ENCODE measurements at places on chromosomes 7 and 10.

- DNase-seq: no peak
These were observed 1.3 kb downstream of the NFE2L3 start for GRCh38 chr7:26153241-26153822.

DNA sequence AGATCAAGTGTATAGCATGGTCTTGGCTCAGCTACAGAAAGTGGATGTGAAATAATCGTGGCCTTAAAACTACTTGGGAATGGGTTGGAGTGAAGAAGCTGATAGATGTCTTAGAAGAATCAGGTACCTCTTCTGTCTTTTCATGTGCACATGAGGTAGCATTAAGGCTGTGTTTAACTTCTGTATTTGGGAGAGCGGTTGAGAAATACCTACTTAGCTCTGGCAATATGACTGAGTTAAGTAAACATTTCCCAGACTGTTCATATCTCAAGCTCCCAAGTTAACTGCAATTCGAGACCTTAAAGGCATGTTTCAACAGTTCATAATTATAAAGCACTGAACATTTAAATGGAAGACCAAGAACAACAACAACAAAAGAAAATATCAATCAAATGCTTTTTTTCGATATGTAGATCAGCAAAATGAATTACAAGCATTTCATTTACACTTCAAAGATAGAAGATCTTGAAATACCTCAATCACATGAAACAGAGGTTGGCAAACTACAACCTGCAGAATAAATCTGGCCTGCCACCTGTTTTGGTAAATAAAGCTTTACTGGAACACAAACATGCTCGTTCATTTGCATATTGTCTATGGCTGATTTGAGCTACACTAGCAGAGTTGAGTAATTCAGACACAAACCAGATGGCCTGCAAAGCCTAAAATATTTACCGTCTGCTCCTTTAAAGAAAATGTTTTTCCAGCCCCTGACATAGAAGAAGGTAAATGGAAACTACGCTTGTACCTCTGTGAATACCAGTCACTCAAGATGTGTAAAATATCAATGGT is 337.1 kb upstream of the GLI3 start:
- DNase-seq: peak; percentile 85

DNA sequence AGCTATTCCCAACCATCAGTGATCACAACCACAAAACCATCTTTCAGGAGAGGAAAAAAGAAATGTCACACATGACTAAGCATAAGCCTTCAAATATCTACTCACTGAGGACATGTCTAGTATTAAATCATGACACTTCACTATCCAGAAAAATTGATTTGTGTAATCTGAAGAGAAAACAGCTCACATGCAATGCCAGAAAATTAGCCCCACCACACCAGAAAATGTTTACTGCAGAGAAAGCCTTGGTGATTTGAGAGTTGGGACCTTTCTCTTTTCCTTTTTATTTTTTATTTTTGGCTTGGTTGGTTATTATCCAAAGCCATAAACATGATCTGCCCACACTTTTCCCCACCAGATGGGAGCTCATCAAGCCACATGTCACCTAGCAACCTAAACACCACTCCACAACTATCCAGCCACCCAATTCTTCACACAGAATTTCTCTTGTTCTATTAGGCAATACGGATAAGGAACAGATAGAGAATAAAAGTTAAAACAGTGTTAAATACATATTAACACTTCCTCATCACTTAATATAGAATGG is 3.1 kb downstream of the PARD3 start:
- peak; percentile 46 for DNase-seq

DNA sequence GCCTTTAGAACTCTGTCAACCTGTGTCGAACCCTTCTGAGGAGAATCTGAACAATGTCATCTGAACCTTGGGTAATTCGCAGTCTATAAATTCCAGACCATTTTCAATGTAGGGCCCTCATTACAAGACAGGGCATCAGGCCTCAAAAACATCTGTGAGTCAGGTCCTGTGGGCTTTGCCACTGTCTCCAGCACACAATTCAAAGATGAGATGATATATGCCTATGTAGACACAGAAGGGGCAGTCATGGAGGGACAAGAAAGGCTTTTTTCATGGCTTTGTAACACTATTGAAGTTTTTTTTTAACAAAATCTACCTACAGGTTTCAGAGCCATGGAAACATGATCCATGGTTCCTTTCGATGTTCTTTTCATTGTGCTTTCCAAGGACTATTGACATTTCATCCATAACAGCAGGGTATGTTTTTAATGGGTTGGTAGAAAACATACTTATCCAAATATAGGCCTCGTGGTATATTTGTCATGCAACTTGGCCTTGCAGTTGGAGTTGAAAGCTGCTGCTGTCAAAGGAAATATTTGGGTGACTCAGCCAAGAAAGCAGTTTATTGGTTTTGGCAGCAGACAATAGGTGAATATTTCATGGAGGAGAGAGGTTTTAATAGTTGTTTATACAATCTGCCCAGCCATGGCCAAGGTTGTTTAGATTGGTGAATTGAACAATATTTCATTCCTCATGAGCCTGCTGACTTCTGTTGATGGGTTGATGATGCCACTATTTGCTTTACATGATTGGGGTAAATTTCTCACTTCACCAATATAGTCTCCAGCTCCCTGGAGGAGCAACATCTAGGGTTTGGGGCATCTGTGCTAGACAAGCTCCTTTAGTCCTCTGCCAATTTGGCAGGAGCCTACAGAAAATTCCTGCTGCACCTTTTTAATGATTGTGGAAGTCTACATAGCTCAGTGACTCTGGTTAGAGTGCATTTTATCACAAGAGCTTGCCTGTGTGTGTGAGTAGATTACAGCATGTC is 158.4 kb upstream of the TMEM72 start:
- DNase-seq: peak; percentile 77

DNA sequence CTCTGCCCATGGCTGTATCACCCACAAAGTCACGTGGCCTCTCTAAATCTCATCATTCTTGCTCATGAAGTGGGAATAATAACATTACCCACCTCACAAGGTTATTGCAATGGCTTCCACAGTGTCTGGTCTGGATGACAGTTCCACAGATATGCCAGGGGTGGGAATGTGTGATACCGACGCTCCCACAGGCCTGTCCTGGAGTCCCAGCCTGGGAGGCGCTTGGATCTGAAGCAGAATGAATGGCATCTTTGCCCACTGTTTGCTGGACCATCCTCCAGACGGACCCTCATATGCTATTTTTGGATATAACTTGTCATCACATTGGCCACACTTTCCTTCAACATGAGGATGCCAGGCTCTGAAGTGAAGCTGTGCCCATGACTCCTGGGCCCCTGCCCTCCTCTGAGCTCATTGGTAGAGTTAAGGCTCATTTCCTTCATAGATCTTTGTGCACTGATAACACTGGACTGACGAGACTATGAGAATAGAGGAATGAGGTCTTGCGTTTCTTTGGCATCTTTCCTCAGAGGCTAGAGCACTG is 279.8 kb upstream of the ZNF32 start:
- no peak for DNase-seq

- DNase-seq: peak; percentile 14
These were observed 359.3 kb downstream of the HGF start for GRCh38 chr7:81410471-81411117.

All from fibroblast of villous mesenchyme (primary cell).